NCI-H1694 treated with DMSO at 0.1 percent for 48 hours (cell line): ENCODE measurements at places on chromosomes 11 and 22.

DNA sequence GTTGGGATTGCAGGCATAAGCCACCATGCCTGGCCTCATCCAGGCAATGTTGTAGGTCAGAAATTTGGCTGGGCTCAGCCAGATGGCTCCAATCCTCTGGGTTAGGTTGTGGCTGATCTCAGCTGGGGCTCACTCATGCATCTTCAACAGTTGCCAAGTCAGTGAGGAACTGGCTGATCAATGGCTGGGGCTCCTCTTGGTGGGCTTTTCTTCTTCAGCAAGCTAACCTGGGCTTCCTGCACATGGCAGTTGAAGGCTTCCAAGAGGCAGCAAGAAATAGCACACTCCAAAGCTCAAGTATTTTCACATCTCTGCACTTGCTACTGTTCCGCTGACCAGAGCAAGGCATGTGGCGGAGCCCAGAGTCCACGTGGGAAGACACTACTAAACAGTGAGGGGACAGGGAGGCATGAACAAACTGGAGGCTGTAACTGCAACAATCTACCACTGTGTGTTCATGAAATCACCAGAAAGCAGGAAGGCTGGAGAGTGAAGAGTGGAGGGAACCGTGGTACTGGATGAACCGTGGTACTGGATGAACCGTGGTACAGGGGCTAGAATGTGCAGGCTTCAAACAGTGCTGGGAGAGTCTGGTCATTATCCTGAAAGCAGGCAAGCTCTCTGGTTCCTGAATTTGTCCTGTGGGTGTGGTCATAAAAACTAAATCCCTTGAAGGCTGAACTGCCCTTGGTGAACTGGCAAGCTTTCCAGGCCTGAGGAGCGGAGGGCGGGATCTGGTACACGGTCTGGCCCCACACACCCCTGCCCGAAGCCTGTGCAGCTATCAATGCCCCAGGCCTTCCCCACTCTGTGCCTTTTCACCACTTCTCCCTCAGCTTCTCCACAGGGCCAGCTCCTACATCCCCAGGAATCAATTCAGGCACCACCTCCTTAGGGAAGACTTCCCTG is 20.2 kb downstream of the CHST1 start:
- DNase-seq: no peak

DNA sequence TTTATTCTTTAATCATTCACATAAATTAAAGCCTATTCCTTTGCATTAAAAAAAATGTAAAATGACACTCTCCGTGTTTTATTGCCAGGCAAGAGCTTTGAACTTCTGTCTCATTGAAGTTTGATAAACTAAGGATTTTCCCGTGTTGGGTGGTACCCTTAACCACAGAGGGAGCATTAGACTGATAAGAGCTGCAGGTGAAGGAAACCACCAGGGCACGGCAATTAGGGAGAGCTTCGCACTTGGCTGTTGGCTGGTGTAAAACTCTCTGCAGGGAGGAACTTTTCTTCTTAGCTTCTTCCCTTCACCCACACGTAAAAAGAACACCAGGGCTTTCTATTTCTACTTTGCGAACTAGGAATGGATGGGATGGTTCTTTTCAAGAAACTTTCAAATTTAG is 47.0 kb downstream of the CSTPP1 start:
- DNase-seq: no peak

DNA sequence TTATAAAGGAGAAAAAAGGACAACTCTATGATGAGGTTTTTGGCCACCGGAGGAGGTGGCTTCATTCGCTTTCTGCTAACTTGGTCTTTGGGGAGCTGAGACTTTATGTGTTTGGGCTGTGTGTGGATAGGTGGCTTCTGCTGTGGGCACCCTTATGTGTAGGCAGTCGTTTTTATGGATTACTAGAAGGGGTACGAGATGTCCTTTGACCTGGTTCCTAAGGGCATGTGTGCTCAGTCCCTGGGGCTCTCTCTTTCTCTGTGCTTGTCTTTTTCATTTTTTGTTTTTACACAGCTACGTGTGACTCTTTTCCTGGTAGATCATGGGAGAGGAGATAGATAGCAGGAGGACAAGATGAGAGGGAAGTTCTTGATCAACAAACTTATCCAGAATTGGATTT is 93.4 kb downstream of the TEAD1 start:
- DNase-seq: no peak

GRCh38 chr11:65262776-65263175 is 1.0 kb downstream of the POLA2 start:
- DNase-seq: no peak

DNA sequence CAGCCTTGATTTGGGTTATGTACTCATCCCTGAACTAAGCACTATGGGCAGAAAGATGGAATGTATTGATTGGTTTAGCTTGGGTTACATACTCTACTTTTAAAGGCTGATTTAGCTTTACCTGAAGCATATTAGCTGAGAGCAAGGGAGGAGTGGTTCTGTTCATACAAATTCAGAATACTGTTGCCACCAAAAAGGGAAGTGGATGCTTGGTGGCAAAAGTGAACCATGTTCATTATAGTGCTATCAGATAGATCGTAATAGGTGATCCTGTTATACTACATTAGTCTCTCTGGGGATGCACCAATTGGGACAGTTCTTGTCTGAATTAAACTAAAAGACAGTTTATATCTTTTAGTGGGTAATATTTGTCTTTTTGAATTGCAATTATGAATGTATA is 44.5 kb upstream of the RRM1 start:
- DNase-seq: no peak

DNA sequence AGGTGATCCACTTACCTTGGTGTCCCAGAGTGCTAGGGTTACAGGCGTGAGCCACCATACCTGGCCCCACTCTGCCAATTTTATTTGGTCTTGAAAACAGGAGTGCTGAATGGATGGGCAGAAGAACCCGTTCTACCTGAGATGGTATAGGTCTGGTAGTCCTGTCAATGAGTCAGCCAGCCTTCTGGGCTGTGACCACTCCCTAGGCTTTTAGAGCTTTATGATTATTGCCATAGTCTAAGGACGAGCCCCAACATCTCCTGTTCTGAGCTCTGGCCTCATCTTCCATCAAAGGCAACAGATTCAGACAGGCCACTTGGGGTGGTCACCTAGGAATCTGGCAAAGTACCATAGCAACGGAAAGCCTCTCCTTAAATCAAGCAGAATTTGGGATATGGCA is 11.5 kb downstream of the ZDHHC5 start:
- DNase-seq: no peak
